Stimulated activated CD4-positive, alpha-beta T cell treated with anti-CD3 and anti-CD28 coated beads, Interleukin-4, amount 100 ng/mL, for 24 hours (primary cell): ENCODE measurements at places on chromosomes 5 and 9.

- DNase-seq, result no peak
These were observed 1.6 kb downstream of the C1QTNF3 start for GRCh38 chr5:34041247-34041972.

DNA sequence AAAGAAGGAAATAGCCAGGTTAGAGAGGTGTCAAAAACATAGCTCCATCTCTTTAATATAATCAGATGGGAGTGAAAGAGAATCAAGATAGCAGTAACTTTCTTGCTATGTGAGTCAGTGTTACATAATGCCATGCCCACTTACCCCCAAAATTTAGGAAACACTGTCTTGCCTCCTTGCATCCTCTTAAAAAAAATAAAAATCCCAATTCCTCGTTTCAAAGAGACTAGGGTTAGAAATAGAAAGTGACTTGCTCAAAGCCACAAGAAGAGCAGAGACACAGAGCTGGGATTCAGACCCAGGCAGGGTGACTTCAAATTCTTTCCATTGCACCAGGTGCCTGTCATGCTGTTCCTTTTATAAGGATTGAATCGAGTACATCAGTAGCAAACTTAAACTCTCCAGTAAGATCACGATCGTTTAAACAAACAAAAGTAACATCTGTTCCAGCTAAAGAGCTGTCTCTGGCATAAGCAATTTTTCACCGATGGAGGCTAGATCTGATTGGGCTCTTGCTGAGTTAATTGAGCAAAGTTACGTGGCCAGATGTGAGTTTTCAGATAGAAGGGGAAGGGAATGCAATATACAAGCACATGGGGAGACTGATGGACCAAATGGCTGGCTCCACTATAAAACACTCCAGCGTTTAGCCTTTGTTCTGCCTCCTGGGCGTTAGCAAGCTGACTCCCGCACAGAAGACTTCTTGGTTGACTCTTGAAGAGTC lies 176.9 kb downstream of the PALM2AKAP2 start:
- no peak for DNase-seq

- DNase-seq, result no peak
These were observed 213.5 kb upstream of the TARS1 start for GRCh38 chr5:33227247-33227646.

DNA sequence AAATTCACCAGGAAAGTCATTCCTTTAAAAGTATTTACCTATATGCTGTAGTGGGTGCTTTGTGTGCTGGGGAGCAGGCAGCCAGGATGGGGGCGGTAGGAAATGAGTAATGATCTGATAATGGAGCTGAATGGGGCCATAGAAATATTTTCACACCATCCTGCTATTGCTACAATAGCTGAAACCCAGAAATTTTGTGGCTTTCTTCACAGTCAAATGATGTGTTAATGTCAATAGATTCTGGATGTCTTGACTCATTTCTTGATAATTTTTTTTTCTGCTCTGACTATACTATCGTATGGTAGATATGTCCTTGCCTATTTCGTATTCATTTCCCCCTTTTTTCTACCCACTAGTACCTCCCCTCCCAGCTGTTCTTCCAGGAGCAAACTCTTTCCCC lies 59.5 kb downstream of the RORB start:
- DNase-seq, result no peak

GRCh38 chr5:83956386-83956785 lies 235.7 kb upstream of the HAPLN1 start:
- no peak for DNase-seq

DNA sequence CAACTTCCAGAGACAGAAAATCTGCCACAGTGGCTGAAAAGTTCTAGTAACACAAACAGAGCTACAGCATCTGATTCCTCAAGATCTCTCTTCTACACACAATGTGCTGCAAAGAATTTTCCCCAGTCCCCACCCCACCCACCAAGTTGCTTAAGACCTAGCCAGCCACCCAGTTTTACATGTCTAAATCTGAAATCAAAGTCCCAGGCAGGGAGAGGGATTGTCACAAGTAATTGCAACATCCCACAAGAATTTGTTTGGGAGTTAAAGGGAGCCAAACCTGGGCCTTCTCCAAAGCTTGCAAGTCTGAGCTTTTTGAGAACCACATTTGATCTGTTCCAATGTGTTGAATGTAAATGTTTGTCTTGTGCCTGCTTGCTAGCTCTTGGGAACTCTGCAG lies 15.5 kb downstream of the IGIP start:
- no peak for DNase-seq

DNA sequence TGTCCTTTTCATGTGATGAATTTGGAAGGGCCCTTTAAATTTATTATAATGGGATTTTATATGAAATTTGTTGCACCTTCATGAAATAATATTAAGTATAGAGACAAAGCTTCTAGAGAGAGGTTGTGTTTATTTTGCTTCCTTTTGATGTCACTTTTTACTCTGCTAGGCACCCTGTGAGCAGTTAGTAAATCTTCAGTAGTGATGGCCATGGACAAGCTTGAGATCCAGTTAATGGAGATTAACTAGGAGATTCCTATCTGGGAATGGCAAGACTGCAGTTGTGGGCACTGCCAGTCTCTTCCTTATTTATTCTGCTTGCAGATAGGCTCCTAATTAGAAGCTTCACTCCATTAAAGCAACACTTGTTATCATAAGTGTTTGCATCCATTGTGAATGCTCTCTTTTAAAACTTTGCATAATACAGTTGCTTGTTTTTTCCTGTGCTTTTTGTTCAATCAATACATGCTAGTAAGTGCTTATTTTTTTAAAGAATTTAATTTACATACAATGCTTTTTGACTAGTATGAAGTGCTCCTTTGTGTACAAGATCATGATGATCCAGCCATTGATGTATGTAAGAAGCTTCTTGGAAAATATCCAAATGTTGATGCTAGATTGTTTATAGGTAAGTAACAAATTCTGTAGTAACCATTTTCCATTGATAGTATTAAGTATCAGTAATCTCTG lies 25.9 kb downstream of the UGCG start:
- DNase-seq, result no peak
